Activated effector memory CD4-positive, alpha-beta T cell treated with Interleukin-2 at 50 U/mL for 16 hours (primary cell): ENCODE measurements at places on chromosomes 2 and 18.

- no peak for DNase-seq
Observed at GRCh38 chr2:239079671-239080294, 231.9 kb downstream of the TWIST2 start.

DNA sequence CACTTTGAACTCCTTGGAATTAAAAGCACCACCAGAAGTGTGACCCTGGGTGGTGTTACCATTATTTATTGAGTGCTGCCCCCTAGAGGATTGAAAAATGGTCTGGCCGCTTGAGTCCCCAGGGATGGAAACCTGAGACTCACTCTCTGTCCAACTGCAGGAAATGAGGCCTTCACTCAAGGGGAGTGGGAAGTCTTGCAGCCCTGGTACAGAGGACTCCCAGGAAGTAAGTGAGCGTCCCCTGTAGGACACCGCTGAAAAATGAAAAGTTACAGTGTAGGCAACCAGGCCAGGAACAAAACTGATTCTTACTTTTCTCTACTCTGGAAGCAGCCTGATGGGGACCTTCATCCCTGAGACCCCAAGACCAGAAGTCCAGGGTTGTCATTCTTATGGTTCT lies 2.2 kb upstream of the NRP2 start:
- no peak for DNase-seq

DNA sequence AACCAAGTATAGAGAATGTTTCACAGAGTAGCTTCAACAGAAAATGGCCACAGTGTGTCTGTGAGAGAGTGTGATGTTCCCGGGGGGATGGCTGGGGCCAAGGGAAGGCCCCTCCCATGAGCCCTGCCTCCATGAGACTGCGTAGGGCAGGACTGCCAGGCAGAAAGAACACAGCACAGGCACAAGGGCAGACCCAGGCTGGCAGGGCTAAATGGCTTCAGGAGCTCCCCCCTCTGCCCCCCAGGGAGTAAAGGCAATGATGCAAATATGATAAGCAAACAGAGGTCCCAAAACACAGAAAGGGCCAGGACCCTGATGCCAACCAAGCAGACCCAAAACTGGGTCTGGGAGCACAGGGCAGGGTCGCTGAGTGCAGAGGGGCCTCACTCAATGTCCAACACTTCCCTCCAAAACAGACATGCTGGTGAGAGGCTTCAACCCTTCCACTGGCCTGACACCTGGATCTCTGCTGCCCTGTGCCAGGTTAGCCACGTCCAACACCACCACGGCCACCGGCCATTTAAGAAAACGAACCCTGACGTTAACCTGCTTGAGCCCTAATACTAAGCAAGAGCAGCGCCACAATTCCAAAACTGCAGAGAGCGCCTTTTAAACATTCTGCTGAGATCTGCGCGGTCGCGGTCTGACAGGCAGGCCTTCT lies 90.3 kb downstream of the HDAC4 start:
- DNase-seq = no peak

DNA sequence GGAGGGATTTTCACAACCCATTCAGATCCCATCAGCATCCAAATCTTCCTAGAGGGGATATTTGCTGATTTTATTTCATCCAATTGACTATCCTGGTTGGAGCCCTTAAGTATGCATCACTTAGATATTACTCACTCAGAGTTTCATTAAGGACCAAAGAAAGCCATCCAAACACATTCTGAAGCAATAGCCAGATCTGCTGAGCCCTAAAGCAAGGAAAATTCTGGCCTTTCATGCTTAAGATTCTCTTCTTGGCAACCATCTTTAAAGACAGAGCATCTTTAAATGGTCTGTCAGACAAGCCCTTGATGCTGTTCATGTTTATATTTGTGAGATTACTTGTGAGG lies 40.9 kb upstream of the C1D start:
- no peak for DNase-seq

- no peak for DNase-seq
Observed at GRCh38 chr2:204495381-204495780, 49.9 kb upstream of the PARD3B start.

GRCh38 chr2:184598002-184598315 lies 370 bp upstream of the ZNF804A start:
- no peak for DNase-seq

GRCh38 chr2:573805-574392 lies 103.3 kb downstream of the TMEM18 start:
- DNase-seq = no peak

- no peak for DNase-seq
Observed at GRCh38 chr2:168694866-168695265, 107.6 kb upstream of the NOSTRIN start.

- DNase-seq = no peak
Observed at GRCh38 chr2:142682528-142682927, 194.9 kb upstream of the KYNU start.

DNA sequence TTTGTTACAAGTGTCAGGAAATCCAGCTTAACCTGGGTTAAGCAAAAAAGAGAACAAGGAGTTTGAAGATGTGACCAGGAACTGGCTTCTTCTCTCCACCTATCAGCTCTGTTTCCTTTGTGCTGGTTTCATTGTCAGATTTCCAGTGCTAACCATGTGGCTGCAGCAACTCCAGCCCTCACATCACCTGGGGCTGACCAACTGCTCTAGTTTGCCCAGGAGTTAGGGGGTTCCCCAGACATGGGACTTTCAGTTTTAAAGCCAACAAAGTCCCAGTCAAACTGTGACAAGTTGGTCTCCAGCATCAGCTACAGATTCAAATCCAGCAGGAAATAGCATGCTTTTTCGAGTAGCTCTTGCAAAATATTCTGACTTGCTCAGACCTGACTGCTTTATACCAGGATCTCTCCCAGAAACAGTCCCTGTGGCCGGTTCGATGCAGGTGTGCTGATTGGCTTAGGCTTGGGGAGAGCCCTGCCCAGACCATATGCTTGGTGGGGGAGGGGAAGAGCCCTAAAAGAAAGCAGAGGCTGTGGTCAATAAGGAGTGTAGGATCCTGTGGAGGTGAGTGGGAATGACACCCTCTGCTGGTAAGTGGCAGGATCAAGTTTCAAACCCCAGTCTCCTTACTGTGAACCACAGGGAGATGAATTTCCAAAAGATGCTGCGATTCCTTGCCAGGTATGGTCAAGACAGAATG lies 49.5 kb downstream of the KCNE4 start:
- no peak for DNase-seq

GRCh38 chr18:10152475-10152874 lies 238.7 kb downstream of the VAPA start:
- no peak for DNase-seq

GRCh38 chr2:134262684-134263083 lies 8.8 kb downstream of the MGAT5 start:
- no peak for DNase-seq

DNA sequence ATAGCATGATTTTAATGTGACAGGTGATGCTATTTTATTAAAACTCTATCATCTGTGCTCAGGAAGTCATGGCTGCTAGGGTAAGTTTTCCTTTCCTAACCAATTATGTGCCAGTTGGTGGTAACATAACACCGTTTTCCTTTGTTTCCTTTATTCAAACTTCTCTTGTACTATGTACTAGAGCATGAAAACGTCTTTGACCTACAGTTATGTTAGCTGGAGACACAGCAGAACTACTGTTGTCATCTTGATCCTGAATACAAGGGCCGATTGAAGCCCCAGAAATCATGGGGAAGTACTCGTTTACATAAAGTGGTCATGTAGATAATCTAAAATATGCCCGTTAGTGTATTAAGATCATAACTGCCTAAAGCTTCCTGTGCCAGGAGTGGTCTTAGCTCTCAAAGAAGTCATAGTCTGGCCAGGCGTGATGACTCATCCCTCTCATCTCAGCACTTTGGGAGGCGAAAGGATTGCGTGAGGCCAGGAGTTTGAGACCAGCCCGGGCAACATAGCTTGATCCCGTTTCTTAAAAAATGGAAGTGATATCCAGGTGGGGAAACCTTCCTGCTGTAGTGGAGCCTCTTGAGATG lies 20.5 kb downstream of the NEDD4L start:
- no peak for DNase-seq
